Naive B cell (primary cell): ENCODE measurements at places on chromosomes 13 and 19. TPM values are rescaled to one million over a fixed set of nuclear protein-coding genes. Genes with fewer than 3 reads are reported as not detected.

DNA sequence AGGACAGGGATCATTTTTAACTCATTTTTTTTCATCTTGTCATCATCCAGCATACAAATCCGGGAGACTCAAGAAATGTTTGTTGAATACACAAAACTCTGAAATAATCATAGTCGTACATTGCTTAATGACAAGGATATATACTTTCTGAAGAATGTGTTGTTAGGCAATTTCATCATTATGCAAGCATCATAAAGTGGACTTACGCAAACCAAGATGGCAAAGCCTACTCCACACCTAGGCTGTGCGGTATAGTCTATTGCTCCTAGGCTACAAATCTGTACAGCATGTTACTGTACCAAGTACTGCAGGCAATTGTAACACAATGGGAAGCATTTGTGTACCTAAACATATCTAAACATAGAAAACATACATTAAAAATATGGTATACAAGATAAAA is 264.1 kb downstream of the TSHZ3 start:
- no peaks in the 10 kb centered on the region for H3K27me3 ChIP-seq
- H3K27ac ChIP-seq = no peak overlapping the region
- no peaks in the 10 kb centered on the region for H3K36me3 ChIP-seq
- H3K4me3 ChIP-seq = no peak overlapping the region

MED29 gene
- 31.9 TPM for polyA plus RNA-seq

GRCh38 chr13:36764957-36765356 is 54.1 kb upstream of the RFXAP start:
- H3K27ac ChIP-seq = no peak overlapping the region
- H3K27me3 ChIP-seq = peaks cover 30% of the 10 kb centered on the region
- no peaks in the 10 kb centered on the region for H3K4me1 ChIP-seq
- H3K36me3 ChIP-seq = peaks cover 19% of the 10 kb centered on the region

DNA sequence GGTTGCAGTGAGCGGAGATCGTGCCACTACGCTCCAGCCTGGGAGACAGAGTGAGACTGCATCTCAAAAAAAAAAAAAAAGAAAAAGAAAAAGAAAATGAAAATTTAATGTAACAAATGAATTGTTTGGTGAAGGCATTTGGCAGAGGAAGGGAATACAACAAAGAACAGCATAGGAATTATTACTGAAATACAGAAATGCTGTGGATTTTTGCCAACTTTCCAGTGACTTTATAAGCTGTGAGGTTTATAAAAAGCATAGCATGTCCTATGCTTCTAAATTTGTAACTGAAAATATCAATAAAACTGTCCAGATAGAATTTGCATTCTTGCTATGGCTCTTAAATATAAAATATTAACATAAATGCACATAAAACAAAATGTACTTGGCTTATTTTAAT is 112.9 kb upstream of the IRS2 start:
- no peaks in the 10 kb centered on the region for H3K36me3 ChIP-seq
- DNase-seq = no peak
- no peaks in the 10 kb centered on the region for H3K4me1 ChIP-seq
- no peak overlapping the region for H3K27ac ChIP-seq
- H3K27me3 ChIP-seq = peaks cover 6% of the 10 kb centered on the region
- H3K4me3 ChIP-seq = no peak overlapping the region

VRK3 gene
- polyA plus RNA-seq = 121 TPM

GRCh38 chr13:45626731-45627374 is 11.3 kb upstream of the ERICH6B start:
- H3K27ac ChIP-seq = no peak overlapping the region
- DNase-seq = no peak
- H3K27me3 ChIP-seq = peaks cover 33% of the 10 kb centered on the region
- no peaks in the 10 kb centered on the region for H3K36me3 ChIP-seq
- no peak overlapping the region for H3K4me3 ChIP-seq

OR10H2 gene
- polyA plus RNA-seq = not detected

- peaks cover 3% of the 10 kb centered on the region for H3K4me1 ChIP-seq
- H3K27me3 ChIP-seq = peaks cover 30% of the 10 kb centered on the region
- DNase-seq = no peak
- H3K27ac ChIP-seq = no peak overlapping the region
- H3K4me3 ChIP-seq = no peak overlapping the region
Observed at GRCh38 chr13:26561651-26562511, 4.4 kb downstream of the WASF3 start.

CYP2F1 gene
- polyA plus RNA-seq = not detected

- H3K4me3 ChIP-seq = peak overlapping the region; percentile 84
- no peaks in the 10 kb centered on the region for H3K27me3 ChIP-seq
- H3K36me3 ChIP-seq = no peaks in the 10 kb centered on the region
- peak overlapping the region; percentile 93 for H3K27ac ChIP-seq
Observed at GRCh38 chr19:14147797-14148605, 11.6 kb upstream of the ASF1B start.

DNA sequence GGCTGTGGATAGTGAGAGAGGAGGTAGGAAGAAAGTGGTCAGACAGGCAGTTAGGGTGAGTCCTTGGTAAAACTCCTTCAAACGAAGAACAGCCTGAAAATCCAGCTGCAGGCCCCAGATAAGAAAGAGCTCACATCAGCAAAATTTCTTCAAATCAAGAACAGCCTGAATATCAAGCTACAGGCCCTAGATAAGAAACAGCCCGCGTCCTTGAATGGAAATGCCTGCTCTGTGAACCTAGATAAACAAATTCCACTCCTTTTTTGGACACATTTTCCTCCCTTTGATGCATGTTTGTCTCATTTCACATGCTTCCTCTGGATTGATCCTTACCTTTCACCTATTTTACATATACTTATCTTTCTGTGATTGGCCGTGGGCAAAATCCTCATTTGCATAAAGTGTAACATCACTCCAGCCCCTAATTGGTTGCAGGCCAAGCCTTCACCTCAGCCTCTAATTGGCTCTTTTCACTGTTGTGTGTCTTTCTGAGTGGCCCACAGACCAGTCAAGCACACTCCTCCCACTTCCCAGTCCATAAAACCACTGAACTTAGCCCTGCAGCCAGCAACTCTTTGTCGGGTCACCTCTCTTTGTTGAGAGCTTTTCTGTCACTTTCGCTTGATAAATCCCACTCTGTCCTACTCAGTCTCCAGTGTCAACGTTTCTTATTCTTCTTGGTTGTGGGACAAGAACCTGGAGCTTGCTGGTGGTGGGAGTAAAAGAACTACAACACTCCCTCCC is 6.0 kb upstream of the SULT2A1 start:
- DNase-seq = no peak
- no peak overlapping the region for H3K4me3 ChIP-seq
- no peaks in the 10 kb centered on the region for H3K36me3 ChIP-seq
- peak overlapping the region; percentile 56 for H3K27ac ChIP-seq

ADM5 gene
- polyA plus RNA-seq = not detected

GRCh38 chr13:111217641-111218040 is 102.5 kb downstream of the ARHGEF7 start:
- no peak overlapping the region for H3K27ac ChIP-seq
- H3K4me1 ChIP-seq = peaks cover 64% of the 10 kb centered on the region
- no peaks in the 10 kb centered on the region for H3K27me3 ChIP-seq
- H3K36me3 ChIP-seq = no peaks in the 10 kb centered on the region
- DNase-seq = no peak
- H3K4me3 ChIP-seq = no peak overlapping the region

DNA sequence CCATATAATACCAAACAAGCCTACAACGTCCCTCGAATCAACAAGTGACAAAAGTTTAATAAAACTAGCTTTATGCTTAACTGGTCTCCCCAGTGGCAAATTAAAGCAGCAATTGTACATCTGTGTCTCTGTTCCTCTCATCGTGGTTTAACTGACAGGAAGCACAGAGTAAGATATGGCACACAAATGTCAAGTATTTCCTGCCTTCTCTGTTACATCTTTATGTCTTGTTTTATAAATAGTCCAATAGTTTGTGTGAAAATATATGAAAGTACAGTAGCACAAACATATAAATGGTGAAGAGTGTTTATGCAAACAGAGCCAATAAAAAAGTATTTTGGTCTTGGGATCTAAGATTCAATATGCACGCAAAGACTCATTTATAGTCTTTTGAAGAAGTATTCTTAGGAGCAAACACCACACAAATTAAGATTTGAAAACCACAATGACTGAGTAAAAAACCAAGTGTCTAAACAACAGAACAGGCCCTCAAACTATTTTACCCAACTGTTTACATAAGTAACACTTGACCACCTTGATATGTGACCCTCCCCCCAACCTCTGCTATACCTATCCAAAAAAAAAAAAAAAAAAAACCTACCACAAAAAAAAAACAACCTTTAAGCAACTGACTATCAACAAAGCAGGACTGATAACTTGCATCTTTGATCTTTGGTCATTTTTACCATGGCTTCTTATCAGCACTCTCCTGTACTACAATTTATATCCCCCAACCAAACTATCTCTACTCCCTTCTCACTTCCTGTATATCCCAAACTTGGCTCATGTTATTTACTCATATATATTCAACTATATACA is 14.0 kb downstream of the ELF1 start:
- H3K4me3 ChIP-seq = peak overlapping the region; percentile 68
- DNase-seq = peak; percentile 58
- no peaks in the 10 kb centered on the region for H3K27me3 ChIP-seq
- peak overlapping the region; percentile 84 for H3K27ac ChIP-seq
- H3K4me1 ChIP-seq = peaks cover 48% of the 10 kb centered on the region
